HL-60 (cell line): ENCODE measurements at places on chromosomes 13 and 19.

DNA sequence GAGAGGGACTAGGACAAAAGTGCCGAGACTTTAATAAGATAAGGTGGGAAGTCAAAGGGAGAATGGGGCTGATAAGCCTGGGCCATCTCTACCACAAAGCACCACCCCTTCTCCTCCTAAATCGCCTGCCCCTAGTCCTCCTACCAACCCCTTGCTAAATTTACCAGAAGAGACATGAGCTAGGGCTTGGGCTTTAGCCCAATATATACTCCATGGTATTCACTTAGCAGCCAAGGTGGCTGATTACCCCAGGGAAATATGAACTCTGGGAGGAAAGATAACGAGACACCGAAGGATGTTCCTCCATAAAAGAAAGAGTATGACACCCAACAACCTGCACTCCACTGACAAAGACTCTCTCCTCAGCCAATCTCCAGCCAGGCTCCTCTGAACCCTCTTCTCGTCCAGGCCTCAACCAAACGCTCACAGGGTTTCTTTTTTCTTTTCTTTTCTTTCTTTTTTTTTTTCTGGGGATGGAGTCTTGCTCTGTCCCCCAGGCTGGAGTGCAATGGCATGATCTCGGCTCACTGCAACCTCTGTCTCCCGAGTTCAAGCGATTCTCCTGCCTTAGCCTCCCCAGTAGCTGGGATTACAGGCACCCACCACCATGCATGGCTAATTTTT, 610.2 kb downstream of the UQCRFS1 start:
- DNase-seq, result no peak

- no peak for DNase-seq
Observed at GRCh38 chr13:106393776-106394175, 141.7 kb downstream of the EFNB2 start.

DNA sequence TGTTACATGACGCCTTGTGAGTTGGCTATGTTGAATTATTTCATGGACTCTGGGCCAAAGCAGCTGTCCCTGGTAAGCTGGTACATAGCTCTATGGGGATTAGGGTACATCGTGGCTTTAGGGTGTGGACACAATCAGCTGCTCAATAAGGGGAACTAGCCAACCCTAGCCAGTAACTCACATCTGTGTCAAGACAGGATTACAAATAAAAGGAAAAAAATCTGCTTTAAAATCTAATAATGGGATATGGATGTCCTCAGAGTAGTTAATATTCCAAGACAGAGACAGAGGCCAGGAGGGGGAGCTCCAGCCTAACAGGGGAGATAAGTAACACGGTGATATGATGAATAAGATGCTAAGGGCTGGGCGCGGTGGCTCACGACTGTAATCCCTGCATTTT, 21.1 kb upstream of the ZNF766 start:
- peak; percentile 31 for DNase-seq

- no peak for DNase-seq
Observed at GRCh38 chr19:21677696-21678418, 89.5 kb downstream of the ZNF100 start.

DNA sequence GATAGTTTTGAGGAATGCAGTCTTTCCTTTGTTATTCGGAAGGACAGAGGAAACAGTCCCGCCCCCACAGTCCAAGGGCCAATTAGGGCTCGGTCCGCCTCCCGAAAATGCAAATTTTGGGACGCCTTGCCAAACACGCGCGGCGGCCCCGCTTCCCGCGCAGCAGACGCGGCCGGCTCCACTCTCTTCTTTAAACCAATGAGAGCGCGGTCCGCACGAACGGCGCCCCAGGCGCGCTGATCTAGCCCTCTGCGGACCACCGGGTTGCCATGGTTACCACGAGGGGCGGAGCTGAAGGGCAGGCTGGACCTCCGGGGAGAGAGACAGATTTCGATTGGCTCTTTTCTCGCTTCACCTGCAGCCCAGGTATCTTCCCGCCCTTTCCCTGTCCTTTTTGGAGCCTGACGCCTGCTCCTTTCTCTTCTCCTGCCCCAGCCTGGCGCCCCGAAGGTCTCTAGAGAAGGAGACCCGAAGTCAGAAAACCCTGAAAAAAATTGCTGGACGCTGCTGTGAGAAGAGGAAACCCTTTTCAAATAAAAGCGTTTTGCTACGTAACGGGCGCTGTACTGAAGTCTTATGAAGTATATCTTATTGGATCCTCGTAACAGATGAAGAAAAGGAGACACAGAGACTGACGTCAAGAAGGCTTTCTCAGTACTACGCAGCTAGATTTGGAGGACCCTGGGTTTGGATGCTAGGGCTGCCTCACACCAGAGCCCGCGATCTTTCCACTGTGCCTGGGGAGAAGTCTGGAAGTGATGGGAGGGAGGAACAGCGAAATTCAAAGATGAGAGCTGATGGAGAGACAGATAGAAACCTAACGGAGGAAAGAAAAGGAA, 2.0 kb downstream of the PTH2 start:
- no peak for DNase-seq

- no peak for DNase-seq
Observed at GRCh38 chr13:104759069-104759468, 1692.9 kb upstream of the SLC10A2 start.

DNA sequence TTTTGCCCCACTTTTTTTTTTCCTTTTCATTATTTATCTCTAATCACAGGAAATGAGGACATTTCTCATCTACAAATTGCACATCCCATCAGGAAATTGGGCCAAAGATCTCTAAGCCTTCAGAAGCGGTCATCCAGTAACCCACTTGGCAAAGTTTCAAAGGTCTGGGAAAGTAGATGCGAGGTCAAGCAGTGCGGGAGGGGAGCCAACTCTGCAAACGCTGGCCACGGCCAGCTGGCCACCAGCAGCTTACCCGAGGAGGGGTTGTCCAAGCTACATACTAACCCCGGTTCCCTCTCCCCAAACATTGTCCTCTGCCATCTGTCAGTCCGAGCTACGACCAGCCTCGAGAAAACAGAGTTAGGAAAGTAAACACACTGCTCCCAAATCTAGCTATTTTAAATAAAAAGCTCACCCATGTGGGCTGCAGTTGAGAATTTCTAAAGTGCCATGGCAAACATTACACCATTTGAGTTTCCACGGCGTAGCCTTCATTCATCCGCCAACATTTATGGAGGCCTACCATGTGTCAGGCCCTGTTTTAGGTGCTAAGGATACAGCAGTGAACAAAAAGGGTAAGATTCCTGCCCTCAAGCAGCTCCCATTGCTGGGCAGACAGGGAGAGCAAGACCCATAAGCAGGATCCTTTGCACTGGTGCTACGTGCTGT, 11.5 kb downstream of the FFAR2 start:
- DNase-seq, result no peak

- peak; percentile 94 for DNase-seq
Observed at GRCh38 chr19:54364775-54365257, at the start of gene LAIR1. Gene LAIR1 (minus strand): TSS chr19:54364931. CDS start chr19:54364804, 127 bp downstream.

- DNase-seq, result no peak
Observed at GRCh38 chr13:20178156-20178555, 14.6 kb downstream of the GJB2 start.

- DNase-seq, result peak; percentile 29
Observed at GRCh38 chr13:42720113-42720857, 61.1 kb upstream of the FAM216B start.

DNA sequence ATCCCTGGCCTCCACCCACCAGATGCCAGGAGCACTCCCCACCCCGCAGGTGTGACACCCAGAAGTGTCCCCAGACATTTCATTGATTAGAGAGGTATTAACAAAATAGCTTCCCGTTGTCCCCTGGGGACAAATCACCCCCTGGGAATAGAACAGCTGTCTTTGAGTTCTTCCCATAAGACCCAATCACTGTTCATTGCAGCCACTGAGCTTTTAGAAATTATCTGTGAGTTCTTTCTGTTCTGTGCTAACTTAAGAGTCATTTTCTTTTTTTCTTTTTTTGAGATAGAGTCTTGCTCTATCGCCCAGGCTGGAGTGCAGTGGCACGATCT, 32.8 kb downstream of the MYO9B start:
- DNase-seq, result no peak
